ENCODE measurements at places on chromosomes 1 and 21. TPM values are rescaled to one million over a fixed set of nuclear protein-coding genes. Genes with fewer than 3 reads are reported as not detected.

LCE3D gene
- not detected for total RNA-seq

ESRRG gene
- 26.3 TPM for total RNA-seq

POTED gene
- total RNA-seq: not detected

ADORA3 gene
- total RNA-seq: not detected

OR10J1 gene
- not detected for total RNA-seq

- DNase-seq: no peak
These were observed 173.2 kb downstream of the RRAGC start for GRCh38 chr1:38686167-38686926.

DNA sequence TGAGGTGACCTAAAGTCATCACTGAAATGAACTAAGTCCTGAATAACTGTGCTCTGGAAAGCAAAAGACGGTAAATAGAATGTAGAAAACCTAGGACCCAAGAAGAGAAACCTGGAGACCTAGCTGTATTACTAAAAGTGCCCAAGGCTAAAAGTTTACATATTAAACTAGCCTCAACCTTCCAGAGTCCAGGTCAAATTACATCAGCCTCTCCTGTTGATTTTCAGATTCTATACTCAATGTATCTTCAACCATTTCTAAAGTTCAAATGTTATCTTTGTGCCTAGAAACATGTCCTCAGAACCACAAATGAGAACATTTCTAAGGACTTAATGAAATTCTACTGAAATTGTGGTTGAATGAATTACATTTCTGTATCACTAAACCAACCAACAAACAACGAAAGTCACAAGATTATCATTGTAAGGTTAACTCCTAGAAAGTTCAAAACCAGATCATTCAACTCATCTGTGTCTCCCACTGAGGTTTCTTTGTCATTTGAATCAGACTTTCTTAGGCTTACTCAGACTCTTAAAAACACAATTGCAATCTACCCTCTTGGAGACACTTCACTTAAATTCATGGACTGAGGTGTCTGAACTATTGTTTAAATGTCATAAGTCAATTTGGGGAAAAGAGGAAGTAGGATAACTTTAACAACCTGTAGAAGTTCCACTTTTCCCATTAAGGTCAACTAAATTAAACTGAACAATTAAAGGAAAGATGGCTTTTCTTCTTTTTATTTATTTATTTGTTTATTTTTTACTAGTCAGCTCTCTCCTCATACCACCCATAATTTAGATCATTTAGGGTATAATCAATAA lies 207.7 kb downstream of the BARHL2 start:
- no peak for DNase-seq

DNA sequence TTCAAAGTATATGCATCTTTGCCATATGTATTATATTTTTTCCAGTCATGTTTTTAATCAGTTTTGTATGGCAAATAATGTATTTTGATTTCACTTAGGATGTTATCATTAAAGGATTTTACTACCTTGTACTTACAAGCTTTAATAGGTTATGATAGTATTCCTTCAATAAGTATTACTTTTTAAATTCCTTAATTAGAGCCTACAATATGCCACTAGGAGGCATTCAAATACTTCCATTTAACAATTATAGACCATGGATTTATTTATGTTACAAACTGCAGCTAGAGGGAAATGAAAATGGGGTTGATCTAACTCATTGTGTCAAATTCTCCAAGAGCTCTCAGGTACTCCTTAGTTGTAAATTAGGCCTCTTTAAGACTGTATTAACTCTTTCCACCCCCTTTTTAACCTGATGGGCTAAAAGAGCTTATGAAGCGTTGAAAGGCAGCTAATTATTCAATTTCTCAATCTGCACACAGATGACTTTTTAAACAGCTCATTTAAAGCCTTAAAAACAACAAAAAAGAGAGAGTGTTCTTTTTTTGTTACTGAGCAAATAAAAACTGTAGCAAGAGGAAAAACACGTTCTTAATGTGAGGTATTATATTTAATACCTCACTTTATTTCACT lies 156.2 kb downstream of the DENND1B start:
- DNase-seq: no peak

GRCh38 chr1:8061210-8061609 lies 35.1 kb upstream of the ERRFI1 start:
- no peak for DNase-seq

GRCh38 chr1:10634428-10635084 lies 159.8 kb downstream of the PEX14 start:
- DNase-seq: no peak

- no peak for DNase-seq
These were observed 637 bp downstream of the LYPLA2 start for GRCh38 chr1:23791516-23792047.

GRCh38 chr1:200885623-200886402 lies 8.9 kb upstream of the INAVA start:
- DNase-seq: no peak

DNA sequence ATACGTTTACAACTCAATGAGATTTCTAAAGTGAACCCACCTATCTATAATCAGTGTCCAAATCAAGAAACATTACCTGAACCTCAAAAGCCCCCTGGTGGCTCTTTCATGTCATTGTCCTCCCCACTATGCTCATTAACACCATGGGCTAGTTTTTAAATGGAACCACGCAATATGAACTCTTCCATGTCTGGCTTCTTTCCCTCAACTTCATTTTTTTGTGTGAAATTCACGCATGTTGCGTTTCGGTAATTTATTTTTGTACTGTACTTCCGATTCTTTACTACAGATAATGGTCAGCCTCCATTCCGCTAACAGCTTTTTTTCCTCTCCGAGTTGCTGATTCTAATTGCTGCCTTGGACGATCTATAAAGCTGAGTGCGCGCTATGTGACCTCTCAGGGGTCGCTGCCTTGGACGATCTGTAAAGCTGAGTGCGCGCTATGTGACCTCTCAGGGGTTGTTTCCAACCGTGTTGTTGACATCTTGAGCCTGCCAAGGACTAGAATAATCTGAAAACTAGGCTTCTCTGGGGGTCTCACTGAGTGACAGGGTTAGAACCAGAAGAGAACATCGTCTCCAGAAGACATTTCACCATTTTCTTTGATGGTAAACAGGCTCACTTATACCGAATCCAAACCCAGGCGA lies 1.1 kb upstream of the CACYBP start:
- DNase-seq: peak; percentile 77

DNA sequence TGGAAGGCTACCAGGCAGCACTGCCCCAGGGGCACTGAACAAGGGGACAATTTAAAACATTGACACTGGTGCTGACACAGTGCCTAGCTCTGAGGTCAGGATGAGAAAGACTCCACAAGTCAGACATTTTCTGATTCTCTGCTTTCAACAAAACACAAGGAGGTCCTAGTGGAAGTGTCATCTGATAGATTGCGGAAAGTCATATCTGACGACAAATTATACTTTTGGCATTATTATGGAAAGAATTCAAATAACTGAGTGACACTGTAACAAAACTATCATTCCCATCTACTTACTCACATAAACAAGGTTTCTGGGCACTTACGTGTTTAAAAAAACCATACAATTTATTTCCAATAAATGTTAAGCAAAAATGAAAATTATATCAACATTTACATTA lies 123.5 kb downstream of the SLC45A1 start:
- DNase-seq: no peak

GRCh38 chr1:67281244-67281643 lies 26.4 kb upstream of the IL12RB2 start:
- DNase-seq: no peak

GRCh38 chr21:42527127-42527488 lies 13.5 kb downstream of the SLC37A1 start:
- DNase-seq: peak; percentile 47

DNA sequence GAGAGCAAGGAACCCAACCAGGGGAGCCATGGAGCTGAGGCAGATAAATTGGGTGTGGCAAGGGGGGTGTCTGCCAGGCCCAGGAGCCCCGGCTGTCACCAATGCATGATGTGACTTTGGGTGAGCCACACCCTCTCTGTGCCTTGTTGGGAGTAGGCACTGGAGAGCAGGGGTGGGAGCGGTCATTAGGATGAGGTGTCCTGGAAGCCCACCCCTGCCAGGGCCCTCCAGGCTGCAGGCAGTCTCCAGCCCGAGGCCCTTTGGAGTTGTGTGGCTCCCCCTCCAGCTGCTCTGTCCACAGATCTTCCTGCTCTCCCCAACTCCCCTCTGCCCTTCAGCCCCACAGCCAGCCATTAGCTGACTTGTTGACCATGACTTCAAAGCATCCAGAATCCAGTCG lies 11.4 kb downstream of the MX2 start:
- DNase-seq: no peak

- no peak for DNase-seq
These were observed 121.3 kb downstream of the TNNI3K start for GRCh38 chr1:74356493-74356892.

- no peak for DNase-seq
These were observed 19.6 kb downstream of the FBXO2 start for GRCh38 chr1:11634365-11635192.

DNA sequence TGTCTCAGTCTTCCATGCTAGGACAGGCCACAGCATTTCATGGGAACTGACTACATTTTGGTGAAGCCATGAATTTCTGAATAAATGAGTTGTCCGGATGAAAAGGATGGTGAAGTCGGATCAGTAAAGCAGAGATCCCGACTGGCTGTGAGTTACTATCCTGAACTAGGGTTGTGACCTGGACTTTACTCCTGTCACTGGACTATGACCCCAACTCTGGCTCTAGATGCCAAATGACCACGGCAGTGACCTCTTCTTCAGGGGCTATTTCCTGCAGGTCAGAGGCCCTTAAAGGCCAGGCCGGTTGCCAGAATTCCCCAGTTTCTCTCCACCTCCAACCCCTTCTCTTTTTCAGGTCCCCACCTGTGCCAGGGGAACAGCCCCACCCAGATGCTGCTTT lies 1.7 kb upstream of the NECTIN4 start:
- DNase-seq: peak; percentile 42

GRCh38 chr1:101407505-101408211 lies 170.8 kb downstream of the S1PR1 start:
- peak; percentile 33 for DNase-seq

GRCh38 chr21:36735201-36735515 lies 36.2 kb downstream of the SIM2 start:
- no peak for DNase-seq

DNA sequence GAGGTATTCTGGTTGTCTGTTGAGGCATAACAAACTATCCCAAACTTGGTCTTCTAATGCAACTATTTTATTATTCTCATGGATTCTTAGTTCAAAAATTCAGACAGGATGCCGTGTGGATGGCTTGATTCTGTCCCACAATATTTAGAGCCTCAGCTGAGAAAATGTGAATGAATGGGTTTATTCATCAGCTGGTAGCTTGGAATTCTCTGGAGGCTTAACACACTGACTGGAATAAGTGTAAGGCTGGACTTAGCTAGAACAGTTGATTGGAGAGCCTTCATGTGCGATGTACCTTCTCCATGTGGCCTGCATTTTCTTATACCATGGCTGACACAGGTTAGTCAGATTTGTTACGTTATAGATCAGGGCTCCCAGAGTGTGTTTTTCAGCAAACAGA lies 30.8 kb downstream of the TNNI3K start:
- DNase-seq: no peak

DNA sequence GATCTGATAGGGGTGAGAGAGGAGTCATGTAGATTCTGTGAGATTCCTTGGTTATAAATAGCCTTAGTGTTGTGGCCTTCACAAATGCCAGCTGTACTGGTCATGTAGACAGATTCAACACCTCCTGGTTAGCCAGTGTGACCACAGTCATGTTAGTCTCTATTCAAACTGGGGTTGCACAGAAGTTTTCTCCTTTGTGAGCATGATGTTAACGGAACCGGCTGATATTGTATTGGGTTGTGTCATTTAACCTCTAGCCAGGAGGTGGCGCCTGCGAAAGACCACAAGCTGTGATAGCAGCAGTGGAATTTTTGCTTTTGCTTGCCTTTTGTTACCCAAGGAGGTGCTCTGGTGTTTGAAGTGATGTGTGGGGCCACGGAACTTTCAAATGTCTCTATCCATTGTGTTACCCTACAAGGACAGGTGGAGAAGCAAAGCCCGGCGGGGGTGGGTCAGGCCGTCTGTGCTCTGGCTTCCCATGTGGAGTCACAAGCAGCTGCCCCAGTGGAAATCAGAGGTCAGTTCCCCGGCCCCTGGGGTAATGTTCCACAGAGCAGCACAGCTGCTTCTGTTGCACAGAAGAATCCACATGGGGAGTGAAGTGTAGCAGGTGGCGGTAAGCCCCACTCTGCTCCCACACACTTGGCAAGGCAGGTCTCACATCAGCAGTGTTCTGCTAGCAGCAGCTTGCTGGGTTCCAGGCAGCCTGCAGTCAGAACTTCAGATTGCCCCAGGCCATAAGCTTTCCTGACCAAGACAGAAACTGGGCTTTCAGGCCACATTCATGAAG lies 112.6 kb downstream of the ADAMTS1 start:
- DNase-seq: no peak

DNA sequence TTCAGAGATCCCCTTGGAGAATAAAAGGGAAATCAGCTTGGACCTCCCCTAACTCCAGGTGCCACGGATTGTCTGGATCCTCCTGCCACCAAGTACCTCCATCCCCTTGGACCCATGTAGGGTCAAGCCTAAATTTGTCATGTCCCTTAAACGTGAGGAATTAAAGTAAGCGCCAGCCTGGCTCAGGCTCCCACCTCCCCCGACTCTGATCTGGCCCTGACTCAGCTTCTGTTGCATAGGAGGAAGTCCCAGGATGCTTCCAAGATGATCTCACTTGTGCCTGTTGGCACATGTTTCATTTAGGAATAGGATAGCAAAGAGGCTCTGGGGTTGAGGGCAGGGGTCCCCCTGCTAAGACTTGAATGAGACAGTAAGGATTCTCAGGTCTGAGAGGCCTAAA lies 231.9 kb upstream of the JUN start:
- no peak for DNase-seq
